GM12864 (cell line): ENCODE measurements at places on chromosomes 12 and 14.

GRCh38 chr14:22408547-22408946 is 180.5 kb downstream of the DAD1 start:
- no peak for DNase-seq

- DNase-seq, result peak; percentile 63
Observed at GRCh38 chr12:27824126-27824842, 44.2 kb upstream of the MANSC4 start.

DNA sequence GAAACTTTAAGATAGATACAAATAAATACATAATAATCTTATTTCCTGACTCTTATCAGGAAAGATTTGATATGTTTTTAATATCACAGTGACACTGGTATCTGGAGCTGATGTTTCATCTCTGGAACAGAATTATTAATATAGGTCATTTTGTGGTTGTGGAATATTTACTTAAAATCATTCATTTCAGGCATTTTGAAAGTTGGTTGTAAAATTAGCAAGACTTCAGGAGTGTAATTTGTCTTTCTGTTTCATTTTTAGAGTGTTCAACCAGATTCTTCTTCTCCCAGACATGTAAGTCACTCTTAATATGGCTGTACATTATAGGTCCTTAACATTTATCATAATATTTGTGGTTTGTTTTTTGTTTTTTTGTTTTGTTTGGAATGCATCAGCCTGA is 115.7 kb downstream of the PCNX1 start:
- DNase-seq, result no peak

GRCh38 chr14:58146399-58146798 is 5.6 kb downstream of the ARMH4 start:
- DNase-seq, result no peak

- no peak for DNase-seq
Observed at GRCh38 chr12:81259360-81259759, 181.5 kb downstream of the ACSS3 start.

DNA sequence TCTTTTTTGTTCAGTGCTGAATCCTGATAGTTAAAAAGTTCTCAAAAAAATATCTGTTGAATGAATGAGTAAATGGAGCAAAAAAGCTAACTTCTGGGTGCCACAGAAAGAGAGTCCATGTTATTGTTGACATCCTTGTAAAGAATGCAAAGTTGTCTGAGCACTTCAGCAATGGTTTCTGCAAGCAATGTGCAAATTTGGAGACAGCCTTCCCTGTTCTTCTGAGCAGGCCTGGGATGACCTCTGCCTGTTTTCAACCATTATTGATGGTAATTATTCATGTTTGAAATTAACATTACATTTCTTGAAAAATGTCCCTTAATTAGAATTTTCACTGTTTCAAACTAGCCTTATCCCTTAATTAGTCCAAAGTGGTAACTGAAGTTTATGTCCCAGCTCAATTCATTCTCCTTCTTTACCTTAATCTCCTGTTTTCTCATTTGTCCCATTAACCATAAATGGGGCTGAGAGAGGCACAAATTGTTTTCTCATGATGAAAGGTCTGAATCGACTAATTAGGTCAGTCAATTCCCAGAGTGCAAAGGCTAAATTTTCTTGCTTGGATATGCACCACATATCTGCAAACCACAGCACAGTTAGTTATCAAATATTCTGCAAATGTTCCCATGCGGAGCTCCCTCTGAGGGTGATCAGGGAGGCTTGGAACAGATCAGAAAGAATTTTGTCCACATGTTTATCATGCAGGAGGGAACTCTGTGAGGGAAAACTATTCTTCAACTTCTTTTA is 139.4 kb upstream of the KRR1 start:
- no peak for DNase-seq

GRCh38 chr12:5498076-5498475 is 66.2 kb downstream of the NTF3 start:
- no peak for DNase-seq
